Stimulated activated CD8-positive, alpha-beta memory T cell treated with anti-CD3 and anti-CD28 coated beads, Interleukin-7, amount 100 ng/mL, for 48 hours (primary cell): ENCODE measurements at places on chromosomes 7 and 10.

- DNase-seq = no peak
These were observed 54.7 kb downstream of the SCD start for GRCh38 chr10:100401631-100402328.

GRCh38 chr10:633279-634245, 55.9 kb downstream of the DIP2C start:
- DNase-seq = no peak

DNA sequence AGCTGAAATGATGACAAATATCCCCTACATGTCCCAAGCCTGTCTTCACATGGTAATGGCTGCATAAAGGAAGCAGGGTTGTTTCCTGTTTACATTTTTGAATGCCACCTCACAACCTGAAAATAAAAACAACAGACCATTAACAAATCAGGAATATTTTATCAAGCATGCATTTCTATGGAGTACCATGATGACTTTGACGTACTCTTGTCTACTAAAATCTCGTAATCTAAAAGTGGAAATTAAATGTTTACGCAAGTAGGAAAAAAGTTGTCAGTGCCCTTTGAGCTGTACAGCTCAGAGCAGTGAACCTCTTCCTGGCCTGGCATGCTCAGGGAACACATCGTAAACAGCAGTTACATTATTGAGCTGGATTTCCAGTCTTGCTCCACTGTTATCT, 194.1 kb downstream of the INHBA start:
- no peak for DNase-seq

- peak; percentile 37 for DNase-seq
These were observed 38.8 kb downstream of the RAMP3 start for GRCh38 chr7:45196374-45196773.

DNA sequence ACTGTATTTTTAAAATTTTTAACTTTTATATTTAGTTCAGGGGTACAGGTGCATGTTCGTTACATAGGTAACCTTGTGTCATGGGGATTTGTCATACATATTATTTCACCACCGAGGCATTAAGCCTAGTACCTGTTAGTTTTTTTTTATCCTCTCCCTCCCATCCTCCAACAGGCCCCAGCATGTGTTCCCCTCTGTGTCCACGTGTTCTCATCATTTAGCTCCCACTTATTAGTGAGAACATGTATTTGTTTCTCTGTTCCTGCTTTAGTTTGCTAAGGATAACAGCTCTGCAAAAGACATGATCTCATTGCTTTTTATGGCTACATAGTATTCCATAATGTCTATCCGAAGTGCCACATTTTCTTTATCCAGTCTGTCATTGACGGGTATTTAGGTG, 22.4 kb upstream of the ITGA8 start:
- DNase-seq = no peak

DNA sequence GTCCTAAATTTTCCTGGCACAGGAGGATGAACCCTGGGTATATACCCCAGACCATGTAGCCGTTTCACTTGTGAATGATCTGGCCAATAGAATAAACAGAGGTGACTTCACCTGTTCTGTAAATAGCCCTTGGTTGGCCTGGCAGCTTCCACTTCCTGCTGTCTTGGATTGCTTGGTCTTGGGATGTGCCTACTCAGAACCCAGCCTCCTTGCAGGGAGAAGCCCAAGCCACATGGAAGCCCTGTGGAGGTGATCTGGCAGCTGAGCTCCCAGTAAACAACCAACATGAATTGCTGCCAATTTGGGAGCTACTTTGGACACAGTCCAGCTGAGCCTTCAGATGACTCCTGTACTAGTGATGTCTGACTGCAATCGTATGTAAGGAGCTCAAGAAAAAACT, 4.8 kb upstream of the RAPGEF5 start:
- DNase-seq = no peak
